Substantia nigra (tissue), 51 donors: ENCODE measurements at places on chromosomes 2 and 18.

- no peak for DNase-seq
These were observed 13.6 kb upstream of the PELI1 start for GRCh38 chr2:64157792-64158191.

DNA sequence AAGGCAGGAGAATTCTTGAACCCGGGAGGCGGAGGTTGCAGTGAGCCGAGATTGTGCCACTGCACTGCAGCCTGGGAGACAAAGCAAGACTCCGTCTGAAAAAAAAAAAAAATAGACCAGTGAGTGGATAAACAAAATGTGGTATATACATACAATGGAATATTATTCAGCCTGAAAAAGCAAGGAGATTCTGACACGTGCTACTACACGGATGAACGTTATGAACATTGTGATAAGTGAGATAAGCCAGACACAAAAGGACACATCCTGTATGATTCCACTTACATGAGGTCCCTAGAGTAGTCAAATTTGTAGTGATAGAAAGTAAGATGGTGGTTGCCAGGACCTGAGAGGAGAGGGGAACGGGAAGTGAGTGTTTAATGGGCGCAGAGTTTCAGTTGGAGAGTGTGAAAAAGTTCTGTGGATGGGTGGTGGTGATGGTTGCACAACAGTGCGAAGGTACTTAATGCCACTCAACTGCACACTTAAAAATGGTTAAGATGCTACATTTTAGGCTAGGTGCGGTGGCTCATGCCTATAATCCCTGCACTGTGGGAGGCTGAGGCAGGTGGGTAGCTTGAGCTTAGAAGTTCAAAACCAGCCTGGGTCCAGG, 38.3 kb downstream of the NIFK start:
- DNase-seq, result no peak

DNA sequence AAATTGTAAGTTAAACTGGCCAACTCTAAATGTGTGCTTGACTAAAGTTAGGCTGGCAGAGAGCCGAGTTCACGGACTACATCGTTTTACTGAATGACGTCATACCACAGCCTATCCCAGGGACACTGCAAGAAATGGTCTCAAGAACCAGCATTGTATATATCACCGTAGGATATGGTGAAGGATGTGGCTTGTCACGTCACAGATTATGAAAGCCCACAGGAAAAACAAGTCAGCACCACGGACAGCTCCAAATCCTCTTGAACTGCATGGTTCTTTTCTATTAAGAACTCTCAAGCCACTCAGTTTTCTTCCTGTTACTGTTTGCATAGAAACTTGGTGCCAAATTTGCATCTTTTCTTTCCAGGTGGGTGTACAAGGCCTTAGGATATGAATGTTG, 85.1 kb upstream of the ACAA2 start:
- no peak for DNase-seq

DNA sequence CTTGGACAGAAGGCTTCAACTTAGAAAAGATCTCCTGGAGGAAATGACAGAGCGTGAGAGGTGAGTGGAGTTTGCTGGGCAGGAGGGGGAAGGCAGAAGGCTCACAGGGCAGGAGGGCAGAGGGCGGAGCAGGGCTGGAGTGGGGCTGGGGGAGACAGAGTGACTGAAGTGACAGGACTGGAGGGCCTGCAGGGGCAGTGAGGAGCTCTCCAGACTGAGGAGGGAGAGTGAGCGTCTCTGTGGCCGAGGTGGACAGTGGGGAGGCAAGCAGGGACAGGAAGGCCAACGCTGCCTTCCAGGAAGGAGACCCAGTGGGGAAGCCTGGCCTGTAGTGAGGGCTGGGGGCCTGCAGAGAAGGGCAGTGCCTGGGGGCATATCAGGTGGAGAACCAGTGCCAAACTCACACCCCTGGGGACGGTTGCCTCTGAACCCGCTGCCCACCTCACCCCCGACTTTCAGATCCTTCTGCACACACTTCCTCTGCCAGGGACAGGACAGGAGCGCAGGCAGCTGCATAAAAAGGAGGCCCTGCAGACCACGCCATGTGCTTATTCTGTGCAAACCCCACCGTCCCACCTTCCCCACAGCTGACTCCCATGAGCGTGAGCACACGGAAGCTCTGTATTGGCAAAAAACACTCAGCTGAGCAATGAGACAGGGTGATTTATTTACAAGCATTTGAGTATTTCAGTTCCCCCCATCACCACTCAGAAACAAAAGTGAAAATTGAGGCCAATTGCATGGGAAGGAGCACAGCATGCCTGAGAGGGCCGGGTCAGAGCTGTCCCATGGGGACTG, 244.3 kb downstream of the FAM210A start:
- no peak for DNase-seq

DNA sequence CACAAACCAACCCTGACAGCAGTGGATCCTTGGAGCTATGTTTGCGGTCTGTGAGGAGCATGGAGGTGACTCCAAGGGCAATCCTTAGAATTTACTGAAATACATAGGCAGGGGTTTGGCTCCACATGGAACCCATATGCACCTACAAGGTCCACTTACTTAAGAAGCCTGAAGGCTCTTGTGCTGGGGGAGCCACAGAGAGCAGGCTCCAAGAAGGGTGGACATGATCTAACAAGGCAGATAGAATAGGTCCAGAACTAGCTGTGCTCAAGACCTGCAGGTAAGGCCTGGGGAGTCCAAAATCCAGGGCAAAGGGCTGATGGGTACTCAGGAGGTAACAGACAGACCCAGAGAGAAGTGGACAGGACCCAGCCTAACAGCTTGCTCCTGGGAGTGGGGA, 1.2 kb upstream of the CDK5R2 start:
- no peak for DNase-seq
